Karpas-422 (cell line): ENCODE measurements at places on chromosomes 3 and 15. TPM values are rescaled to one million over a fixed set of nuclear protein-coding genes. Genes with fewer than 3 reads are reported as not detected.

GRCh38 chr3:48268381-48268935 lies 27.6 kb downstream of the ZNF589 start:
- H3K27ac ChIP-seq: no peak overlapping the region
- H3K27me3 ChIP-seq: no peaks in the 10 kb centered on the region
- no peak overlapping the region for H3K4me3 ChIP-seq
- DNase-seq: no peak
- H3K36me3 ChIP-seq: peaks cover 49% of the 10 kb centered on the region

- H3K4me3 ChIP-seq: no peak overlapping the region
- H3K4me1 ChIP-seq: no peaks in the 10 kb centered on the region
- no peak for DNase-seq
- H3K36me3 ChIP-seq: no peaks in the 10 kb centered on the region
These were observed 43.3 kb downstream of the CAPN3 start for GRCh38 chr15:42402455-42403205.

- DNase-seq: peak; percentile 45
- no peak overlapping the region for H3K4me3 ChIP-seq
- no peaks in the 10 kb centered on the region for H3K4me1 ChIP-seq
- H3K27ac ChIP-seq: no peak overlapping the region
- H3K27me3 ChIP-seq: no peaks in the 10 kb centered on the region
These were observed 238.6 kb upstream of the CHRM5 start for GRCh38 chr15:33729653-33730052.

Gene SNX4
- 45.8 and 47.0 TPM in 2 replicates for total RNA-seq

Gene HHLA2
- not detected in 2 replicates for total RNA-seq

DNA sequence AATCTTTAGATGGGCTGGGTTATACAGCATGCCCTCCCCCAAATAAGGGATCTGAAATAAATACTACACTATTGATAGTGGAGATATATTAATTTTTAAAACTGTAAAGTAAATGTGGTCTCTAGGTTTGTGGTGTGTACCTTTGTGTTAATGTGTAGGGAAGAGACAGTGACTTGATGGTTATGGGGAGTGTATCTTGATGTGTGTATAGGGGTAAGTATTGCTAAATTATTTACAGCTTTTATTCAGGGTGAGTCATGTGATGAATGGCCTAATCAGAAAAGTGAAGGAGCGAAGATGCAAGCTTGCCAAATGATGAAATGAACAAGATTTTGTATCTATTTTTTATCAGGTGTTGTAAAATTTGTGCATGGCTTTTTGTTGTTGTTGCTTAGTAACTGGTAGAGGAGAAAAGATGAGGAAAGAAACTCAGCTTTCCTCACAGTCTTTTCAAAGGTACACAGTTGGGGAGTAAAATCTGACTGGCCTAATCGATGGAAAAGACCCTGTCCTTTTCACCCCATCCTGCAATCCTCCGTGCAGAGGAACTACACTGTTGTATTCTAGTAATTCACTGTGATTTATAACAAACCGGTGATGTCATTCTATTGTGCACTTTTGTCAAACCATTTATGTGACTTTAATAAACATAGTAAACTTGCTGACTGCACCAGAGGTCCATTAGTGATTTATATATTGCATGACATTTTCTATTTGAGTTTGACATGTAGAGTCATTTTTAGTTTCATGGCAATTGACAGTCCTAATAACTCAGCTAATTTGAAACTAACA lies 17.7 kb downstream of the FEM1B start:
- H3K27ac ChIP-seq: no peak overlapping the region
- peaks cover 34% of the 10 kb centered on the region for H3K36me3 ChIP-seq
- no peak for DNase-seq
- peaks cover 67% of the 10 kb centered on the region for H3K4me1 ChIP-seq
- H3K4me3 ChIP-seq: no peak overlapping the region
- H3K27me3 ChIP-seq: no peaks in the 10 kb centered on the region

- H3K27me3 ChIP-seq: peaks cover 5% of the 10 kb centered on the region; the same call in 1 of the 2 replicates
- no peak for DNase-seq
- H3K36me3 ChIP-seq: no peaks in the 10 kb centered on the region
- no peak overlapping the region for H3K27ac ChIP-seq
- H3K4me3 ChIP-seq: no peak overlapping the region
These were observed 72.7 kb upstream of the ABHD2 start for GRCh38 chr15:89015412-89016097.

Gene LMLN
- 2.8 and 7.8 TPM in 2 replicates for total RNA-seq

Gene SAMMSON
- total RNA-seq: 0.18 TPM in 1 of 2 replicates, not detected in the other

DNA sequence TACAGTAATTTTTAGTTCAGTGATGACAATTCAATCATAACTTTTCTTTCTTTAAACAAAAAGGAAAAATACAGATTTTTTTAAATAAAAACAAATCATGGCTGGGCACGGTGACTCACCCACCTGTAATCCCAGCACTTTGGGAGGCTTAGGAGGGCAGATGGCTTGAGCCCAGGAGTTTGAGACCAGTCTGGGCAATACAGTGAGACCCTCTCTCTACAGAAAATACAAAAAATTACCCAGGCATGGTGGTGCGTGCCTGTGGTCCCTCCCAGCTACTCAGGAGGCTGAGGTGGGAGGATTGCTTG lies 25.6 kb upstream of the ATG7 start:
- H3K27me3 ChIP-seq: no peaks in the 10 kb centered on the region
- H3K4me1 ChIP-seq: no peaks in the 10 kb centered on the region
- no peaks in the 10 kb centered on the region for H3K36me3 ChIP-seq
- H3K4me3 ChIP-seq: no peak overlapping the region
- DNase-seq: no peak
- H3K27ac ChIP-seq: no peak overlapping the region

- H3K4me3 ChIP-seq: no peak overlapping the region
- peaks cover 10% of the 10 kb centered on the region for H3K4me1 ChIP-seq
- no peaks in the 10 kb centered on the region for H3K27me3 ChIP-seq
- DNase-seq: no peak
- no peak overlapping the region for H3K27ac ChIP-seq
These were observed 71.3 kb downstream of the RAB11A start for GRCh38 chr15:65940618-65940909.

- H3K4me1 ChIP-seq: no peaks in the 10 kb centered on the region
- DNase-seq: peak; percentile 96
- no peak overlapping the region for H3K27ac ChIP-seq
- H3K4me3 ChIP-seq: no peak overlapping the region
These were observed 33.3 kb downstream of the CCNB2 start for GRCh38 chr15:59138243-59138642.

Gene PIGZ
- total RNA-seq: 0.37 and 1.1 TPM in 2 replicates

DNA sequence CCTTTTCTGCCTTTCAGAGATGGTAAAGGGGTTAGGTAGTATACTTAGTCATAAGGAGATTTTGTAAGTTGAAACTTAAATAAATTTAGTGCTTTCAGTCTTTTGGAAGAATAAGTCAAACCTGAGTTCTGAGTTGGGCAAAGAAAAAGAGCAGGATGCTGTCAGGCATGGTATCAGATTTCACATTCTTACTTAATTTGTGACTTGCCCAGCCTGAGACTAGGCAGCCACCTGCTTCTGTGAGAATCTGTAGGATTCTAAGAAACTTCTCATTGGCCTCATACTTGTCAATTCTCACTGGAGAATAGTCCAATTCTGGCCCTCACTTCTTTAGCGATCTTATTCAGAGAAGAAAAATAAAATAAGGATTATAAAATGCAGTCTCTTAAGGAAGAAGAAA lies 577.5 kb downstream of the DIPK2A start:
- no peaks in the 10 kb centered on the region for H3K27me3 ChIP-seq
- H3K4me3 ChIP-seq: no peak overlapping the region
- DNase-seq: no peak

DNA sequence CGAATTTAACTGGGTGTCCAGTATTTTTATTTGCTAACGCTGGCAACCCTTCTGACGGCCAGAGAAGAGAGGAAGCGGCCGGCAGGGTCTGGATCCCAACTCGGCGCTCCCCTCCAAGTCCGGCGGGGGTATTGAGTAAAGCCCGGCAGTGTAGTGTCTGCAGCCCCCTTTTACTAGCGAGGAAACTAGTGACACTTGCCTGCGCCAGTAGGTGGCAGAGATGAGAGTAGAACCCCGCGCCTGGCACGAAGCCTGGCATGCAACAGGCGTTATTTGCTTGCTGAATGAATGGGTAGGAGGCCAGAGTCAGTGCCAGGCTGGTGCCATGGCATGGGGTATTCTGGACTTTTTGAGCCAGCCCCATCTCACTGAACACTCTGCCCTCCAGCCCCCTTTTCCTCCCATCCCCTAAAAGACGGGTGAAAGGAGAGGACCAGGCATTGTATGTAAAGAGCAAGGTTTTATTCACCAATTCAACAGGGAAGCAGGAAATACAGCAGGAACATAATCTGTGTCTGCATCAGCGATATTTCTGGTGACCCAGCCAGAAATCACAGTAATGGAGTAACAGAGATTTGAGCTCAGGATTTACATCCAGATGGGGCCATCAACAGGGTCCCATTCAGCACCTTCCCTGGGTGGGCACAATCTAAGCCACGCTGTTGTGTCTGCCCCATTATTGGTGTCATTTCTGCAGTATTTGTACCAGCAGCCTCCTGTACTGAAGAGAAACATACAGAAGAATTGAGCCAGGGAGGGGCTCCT lies 788 bp upstream of the WDR73 start:
- peak overlapping the region; percentile 62 for H3K27ac ChIP-seq
- no peaks in the 10 kb centered on the region for H3K27me3 ChIP-seq
- peaks cover 46% of the 10 kb centered on the region for H3K4me1 ChIP-seq
- peaks cover 13% of the 10 kb centered on the region for H3K36me3 ChIP-seq

- peak; percentile 66 for DNase-seq
- no peaks in the 10 kb centered on the region for H3K27me3 ChIP-seq
- H3K27ac ChIP-seq: peak overlapping the region; percentile 27
- peaks cover 86% of the 10 kb centered on the region for H3K36me3 ChIP-seq
- H3K4me1 ChIP-seq: peaks cover 56% of the 10 kb centered on the region
These were observed 305.1 kb downstream of the IGSF11 start for GRCh38 chr3:118729546-118729945.

Gene CYP8B1
- total RNA-seq: not detected in 2 replicates

Gene PTPN9
- 22.4 and 31.2 TPM in 2 replicates for total RNA-seq

DNA sequence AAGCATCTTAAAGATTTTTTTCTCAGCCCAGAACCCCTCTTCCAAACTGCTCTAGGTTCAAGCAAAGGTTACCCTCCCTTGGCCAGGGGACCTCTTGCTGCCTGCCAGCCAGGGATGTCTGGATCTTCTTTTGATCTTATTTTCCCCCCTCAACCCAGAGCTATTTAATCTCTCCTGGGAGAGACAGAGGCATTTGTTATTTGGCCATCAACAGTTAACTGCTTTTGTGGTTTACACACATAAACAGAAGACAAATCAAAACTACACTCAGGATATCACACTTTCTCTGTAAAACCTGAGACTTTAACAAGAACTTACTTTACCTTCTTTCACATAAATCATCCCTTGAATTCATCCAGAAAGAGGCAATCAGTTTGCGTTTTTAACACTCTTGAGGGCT lies 272.5 kb downstream of the THSD4 start:
- H3K27me3 ChIP-seq: no peaks in the 10 kb centered on the region
- no peaks in the 10 kb centered on the region for H3K36me3 ChIP-seq
- no peaks in the 10 kb centered on the region for H3K4me1 ChIP-seq
- no peak overlapping the region for H3K27ac ChIP-seq

Gene CTNNB1
- 122 and 184 TPM in 2 replicates for total RNA-seq

GRCh38 chr3:36488077-36488789 lies 107.9 kb downstream of the STAC start:
- H3K36me3 ChIP-seq: no peaks in the 10 kb centered on the region
- no peaks in the 10 kb centered on the region for H3K27me3 ChIP-seq
- DNase-seq: no peak
- no peak overlapping the region for H3K4me3 ChIP-seq
- H3K27ac ChIP-seq: no peak overlapping the region

DNA sequence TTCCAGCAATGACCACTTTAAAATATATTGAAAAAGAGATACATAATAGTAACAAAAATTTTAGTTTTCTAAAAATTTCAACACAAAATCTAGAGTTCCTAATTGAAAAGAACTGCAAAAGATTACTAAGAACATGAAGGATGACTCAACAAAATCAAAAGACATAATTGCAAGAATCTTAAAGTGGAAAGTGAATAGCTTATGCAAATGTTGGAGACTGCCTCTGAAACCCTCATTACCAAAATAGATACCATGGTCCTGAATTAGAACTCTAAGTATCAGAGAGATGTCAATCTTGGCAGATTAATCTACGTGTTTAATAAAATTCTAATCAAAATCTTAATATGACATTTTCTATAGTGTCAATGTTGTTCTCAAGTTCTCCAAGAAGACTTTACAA lies 60.7 kb upstream of the SGO1 start:
- DNase-seq: peak; percentile 87
- peaks cover 22% of the 10 kb centered on the region for H3K4me1 ChIP-seq
- H3K4me3 ChIP-seq: no peak overlapping the region; the same call in 1 of the 2 replicates

DNA sequence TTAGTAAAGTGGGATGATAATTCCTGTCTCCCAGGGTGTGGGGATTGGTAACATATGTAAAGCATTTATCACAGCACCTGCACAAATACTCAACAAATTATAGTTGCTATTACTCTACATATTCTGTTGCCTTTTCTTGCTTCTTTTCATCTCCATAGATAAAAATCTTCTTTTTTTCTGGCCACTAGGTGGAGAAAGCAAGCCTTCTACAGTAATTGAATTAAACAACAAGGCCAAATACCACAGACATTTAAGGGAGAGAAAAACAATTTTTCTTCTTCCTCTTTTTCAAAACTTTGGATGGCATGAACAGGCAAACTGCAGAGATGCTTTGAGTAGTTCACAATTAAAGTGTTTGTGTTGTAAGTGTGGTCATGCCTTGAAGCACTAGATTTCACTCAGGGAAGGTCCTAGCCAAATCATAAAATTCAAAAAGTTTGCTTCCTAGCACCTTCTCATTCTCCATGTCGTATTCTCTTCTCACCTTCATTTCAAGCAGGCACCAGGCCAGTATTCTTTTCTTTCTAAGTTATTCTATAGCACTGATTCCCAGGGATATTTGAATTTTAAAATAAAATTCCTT lies 493.4 kb upstream of the TGFBR2 start:
- no peaks in the 10 kb centered on the region for H3K27me3 ChIP-seq
- H3K27ac ChIP-seq: no peak overlapping the region
- no peaks in the 10 kb centered on the region for H3K36me3 ChIP-seq
- no peaks in the 10 kb centered on the region for H3K4me1 ChIP-seq
- peak; percentile 67 for DNase-seq

Gene ANKRD63
- not detected in 2 replicates for total RNA-seq

DNA sequence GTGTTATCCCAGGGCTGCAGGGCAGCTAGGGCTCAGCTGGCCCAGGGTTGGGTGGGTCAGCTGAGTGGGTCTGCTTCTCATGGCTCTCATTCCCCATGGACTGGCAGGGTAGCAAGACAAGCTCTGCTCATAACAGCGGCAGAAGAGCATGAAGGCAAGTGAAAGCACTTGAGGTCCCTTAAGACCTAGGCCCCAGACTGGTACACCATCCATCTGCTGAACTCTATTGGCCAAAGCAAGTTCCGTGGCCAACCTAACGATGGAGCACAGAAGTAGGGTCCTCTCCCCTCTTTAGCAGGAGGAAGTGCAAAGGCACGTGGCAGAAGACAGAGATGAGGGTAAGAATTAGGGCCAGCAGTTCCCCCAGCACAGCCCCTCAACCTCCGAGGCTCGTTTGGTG lies 174.3 kb upstream of the TOPAZ1 start:
- H3K4me1 ChIP-seq: no peaks in the 10 kb centered on the region
- H3K27me3 ChIP-seq: no peaks in the 10 kb centered on the region
- no peak overlapping the region for H3K4me3 ChIP-seq
- H3K27ac ChIP-seq: no peak overlapping the region
- no peak for DNase-seq
